ENCODE measurements at places on chromosomes 4 and X.

DNA sequence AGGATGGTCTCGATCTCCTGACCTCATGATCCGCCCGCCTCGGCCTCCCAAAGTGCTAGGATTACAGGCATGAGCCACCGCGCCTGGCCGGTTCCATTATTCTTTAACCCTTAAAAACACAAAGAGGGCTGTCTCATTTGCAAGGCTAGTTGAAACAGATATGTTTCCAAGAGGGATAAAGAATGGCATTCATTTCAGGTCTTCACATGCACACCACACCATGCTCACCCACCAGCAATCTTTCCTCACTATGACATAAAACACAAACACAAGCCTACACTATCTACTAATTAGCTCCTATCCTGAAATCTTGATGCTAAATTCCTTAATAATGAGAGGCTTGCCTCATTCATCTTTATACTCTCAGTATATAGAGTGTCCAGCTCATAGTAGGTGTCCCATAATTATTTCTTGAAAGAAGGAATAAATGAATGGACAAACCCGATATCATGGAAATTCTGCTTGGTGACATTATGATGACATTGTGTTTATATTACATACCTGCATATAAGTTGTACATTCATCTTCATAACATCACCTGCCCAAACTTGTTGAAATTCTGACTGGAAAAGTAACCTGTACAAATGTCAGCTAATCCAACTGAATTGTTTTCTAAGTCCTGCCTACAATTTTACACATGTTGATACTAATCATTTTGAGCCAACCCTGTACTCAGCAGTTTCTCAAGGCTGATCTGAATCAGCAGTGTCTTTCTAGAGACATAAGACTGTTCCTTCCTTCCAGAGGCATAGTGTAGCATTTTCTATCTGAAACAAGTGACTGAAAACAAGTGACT, 408.5 kb downstream of the KLHL13 start:
- no peak for DNase-seq

DNA sequence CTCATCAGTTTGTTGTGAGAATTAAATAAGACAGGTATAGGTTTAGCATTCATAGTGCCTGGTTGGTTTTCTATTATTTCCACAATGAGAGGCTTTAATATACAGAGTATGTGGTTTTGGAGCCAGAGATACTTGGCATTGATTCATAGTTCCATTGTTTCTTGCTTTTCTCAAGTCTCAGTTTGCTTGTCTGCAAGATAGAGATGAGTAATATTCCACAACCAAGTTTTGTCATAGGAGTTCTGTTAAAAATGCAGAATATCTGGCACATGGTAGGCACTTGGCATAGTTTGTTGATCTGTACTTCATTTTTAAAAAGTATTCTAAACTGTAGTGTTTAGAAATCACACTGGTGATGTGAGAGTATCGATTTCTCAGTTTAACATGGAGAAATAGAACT, 37.5 kb upstream of the EDA2R start:
- DNase-seq, result no peak

GRCh38 chr4:184851886-184852285, 26.1 kb upstream of the ACSL1 start:
- DNase-seq, result no peak

DNA sequence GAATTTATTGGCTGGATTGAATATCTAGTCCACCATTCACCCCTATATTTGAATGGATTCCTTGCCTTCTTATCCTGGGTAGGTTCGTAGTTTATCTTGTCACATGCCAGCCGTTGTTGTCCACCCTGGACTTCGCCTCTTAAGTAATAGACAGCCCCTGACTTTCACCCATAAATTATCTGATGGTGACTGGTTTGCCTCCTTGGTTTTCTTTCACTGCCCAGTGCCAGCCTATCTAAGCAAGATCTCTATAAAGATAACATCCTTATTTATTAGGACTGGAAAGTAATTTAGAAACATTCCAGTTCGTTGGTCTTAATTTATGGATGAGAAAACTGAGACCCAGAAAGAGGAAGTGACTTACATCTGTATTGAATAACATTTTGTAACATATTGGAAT, 410.3 kb downstream of the RPA4 start:
- no peak for DNase-seq

DNA sequence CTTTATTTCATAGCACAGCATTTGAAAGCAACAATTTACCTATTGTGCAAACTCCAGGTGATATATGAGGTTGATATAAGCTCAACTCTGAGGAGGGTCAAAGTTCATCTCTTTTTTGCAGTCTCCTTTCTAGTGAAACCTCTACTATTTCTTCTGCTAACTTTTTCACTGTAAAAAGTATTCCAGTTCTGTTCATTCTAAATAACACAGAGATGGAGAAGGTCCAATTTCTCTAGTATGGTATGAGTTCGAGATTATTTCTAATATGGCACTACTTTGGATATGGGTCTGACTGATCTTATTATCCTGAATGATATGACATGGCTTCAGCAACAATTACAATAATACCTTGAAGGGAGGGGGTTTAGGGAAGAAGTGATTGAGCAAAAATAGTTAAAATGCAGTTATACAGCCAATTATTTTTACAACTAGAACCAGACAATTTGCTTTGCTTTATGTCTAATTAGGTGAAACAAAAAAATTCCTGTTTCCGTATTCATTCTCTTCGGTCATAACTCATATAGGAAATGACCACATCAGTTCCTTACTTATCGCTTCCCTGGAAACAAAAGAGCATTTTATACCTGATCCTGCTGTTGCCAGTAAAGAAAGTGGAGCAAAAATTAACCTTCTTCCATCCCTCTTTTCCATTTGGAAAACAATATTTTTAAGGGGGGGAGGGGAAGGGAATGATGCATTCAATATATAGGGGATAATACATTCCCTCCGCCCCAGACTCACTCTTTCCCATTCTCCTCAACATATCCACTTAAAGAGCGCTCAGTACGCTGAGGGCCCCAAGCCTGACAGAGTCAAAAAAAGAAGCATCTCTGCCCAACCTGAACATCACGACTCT, 1.0 kb downstream of the TBC1D9 start:
- no peak for DNase-seq

GRCh38 chr4:154953691-154954090, 172.6 kb downstream of the RBM46 start:
- DNase-seq, result no peak

- DNase-seq, result no peak
These were observed 323.4 kb downstream of the PCDH7 start for GRCh38 chr4:31043382-31044062.

GRCh38 chr4:47213106-47213505, 181.7 kb downstream of the GABRB1 start:
- DNase-seq, result no peak

DNA sequence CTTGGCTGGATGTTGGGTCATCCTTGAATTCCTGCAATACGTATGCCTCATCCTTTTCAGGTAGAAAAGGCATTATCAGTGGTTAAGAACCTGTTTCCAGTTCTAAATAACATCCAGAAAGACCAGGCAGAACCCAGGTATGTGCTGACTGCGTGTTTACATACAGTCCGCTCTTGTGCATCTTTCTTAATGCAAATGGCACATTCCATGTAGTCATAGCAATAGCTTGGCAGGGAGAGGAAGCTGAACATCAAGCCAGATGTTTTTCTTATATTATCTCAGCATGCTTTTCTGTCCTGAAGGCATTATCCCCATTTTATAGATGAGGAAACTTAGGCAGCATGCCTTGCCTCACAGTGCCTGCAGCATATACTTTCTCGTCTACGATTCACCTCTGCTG, 2.1 kb downstream of the DCLK2 start:
- no peak for DNase-seq

GRCh38 chr4:138255917-138256597, 13.9 kb upstream of the SLC7A11 start:
- DNase-seq, result no peak
